ENCODE measurements at places on chromosomes 1 and 21.

DNA sequence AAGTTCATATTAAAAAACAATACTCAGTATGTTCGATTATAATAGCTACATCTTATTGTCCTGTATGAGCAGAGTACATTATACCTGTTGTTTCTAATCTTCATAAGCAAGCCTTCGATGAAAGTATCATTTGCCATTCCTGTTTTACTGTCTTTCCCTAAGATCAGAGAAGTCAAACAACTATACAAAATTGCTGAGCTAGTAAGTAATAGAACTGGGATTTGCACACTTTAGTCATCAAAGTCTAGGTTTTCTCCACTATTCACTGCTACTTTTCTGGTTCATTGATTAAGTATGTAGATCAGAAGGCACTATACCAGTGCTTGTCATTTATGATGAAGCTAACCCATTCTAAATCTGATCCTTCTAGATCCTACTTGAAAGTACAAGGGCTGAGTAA lies 108.9 kb downstream of the NR5A2 start:
- DNase-seq, result no peak

DNA sequence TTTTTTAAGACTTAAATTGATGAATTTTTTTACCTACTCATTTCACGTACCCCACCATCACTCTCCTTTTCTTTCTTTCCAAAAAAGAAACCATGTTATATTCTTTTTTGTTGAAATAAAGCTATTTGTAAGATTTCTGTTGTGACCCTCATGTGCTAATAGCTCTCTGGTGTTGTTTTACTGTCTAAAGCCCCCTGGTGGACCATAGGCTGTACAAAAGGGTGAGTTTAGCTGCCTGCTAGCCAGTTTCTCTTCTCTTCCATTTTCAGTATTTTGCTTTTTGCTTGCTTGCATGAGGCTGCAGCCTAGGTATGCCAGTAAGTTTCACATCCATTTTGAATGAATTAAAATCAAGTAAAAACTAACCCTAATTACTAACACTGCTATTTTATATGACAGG lies 15.6 kb upstream of the VAMP3 start:
- DNase-seq, result no peak

DNA sequence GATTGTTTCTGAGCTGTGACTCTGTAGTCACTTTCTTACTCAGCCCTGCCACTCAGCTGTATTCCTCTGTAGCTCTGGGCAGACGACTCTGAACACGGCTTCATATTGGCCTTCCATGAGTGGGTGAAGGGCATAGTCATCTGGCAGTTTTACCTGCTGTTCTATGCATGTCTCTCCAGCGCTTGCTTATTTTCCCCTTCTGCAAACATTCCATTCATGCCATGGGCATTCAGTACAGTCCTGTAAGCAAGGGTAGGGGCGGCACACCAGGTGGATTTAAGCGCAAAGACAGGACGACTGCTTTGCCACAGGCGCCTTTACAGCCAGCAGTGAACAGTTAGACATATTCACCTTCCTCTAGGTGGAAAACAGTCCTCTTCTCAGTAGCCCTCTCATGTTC lies 4.4 kb upstream of the WDR26 start:
- no peak for DNase-seq

GRCh38 chr1:59413327-59413720 lies 116.4 kb downstream of the FGGY start:
- DNase-seq, result no peak

DNA sequence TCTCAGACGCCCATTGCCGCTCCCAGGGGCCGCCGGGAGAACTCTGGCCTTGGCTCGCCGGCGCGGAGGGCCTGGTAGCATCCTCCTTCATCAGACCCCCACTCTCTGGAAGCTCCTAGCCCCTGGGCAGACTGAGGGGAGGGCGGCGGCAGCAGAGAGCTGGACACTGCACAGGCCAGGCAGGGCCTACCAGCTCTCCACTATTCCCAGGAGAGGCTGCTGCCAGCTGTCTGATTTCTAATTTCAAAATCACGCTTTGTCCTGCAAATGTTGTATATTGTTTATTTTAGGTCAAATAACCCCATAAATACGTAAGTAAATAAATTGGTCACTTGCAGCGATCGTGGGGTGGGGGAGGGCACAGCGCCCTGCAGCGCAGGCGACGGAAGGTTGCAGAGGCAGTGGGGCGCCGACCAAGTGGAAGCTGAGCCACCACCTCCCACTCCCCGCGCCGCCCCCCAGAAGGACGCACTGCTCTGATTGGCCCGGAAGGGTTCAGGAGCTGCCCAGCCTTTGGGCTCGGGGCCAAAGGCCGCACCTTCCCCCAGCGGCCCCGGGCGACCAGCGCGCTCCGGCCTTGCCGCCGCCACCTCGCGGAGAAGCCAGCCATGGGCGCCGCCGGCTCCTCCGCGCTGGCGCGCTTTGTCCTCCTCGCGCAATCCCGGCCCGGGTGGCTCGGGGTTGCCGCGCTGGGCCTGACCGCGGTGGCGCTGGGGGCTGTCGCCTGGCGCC lies at the start of gene MTARC1:
MTARC1 (plus strand) TSS at position 577 of the 732 bp plus-strand sequence; CDS start at position 609, 32 bp downstream.
- peak; percentile 22 for DNase-seq

DNA sequence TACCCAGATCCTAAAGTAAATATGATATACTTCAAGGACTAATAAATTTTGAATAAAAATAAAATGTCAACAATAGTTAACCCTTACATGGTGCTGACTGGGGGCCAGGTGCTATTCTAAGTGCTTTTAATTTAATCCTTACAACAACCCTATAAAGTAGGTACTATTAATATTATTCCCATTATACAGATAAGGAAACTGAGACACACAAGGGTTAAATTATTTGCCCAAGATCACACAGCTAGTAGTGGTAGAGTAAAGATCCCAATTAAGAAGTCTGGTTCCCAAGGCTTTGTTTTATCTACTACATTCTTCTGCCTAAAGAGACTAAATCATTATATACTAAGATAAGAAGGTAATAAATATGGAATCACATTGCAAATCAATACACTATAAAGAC lies 34.2 kb downstream of the SYNJ1 start:
- DNase-seq, result no peak

DNA sequence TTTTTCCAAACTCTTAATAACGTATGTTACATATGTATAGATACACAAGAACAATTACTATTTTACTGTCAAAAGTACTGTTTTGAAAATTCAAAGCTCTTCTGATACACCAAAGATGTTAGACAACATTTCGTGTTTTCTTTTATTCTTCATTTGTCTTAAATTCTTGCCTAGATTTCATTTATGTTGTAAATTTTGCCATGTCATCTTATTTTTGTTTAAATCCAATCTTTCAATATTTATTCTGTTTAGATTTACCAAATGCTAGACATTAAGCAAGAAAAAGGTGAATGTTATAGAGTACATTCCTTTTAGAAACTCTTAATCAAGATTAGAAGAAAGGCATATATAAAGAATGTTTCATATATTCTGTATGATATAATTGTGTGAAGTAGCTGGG lies 876.9 kb downstream of the KCNT2 start:
- no peak for DNase-seq

All from NCI-H1417 (cell line).